GM12878 (cell line): ENCODE measurements at places on chromosomes 4 and X.
A peak's percentile ranks its signal among the peaks of the same experiment; 100 is the strongest.

GRCh38 chr4:141565379-141566089 lies 70.8 kb upstream of the IL15 start:
- DNase-seq = no peak

- no peak for DNase-seq
These were observed 5.0 kb downstream of the NAF1 start for GRCh38 chr4:163161536-163162205.

- peak; percentile 68 for DNase-seq
These were observed at the start of gene C4orf33 for GRCh38 chr4:129095811-129096454. Gene C4orf33 (plus strand): TSS chr4:129096152. CDS start chr4:129102611, 6,459 bp downstream.

DNA sequence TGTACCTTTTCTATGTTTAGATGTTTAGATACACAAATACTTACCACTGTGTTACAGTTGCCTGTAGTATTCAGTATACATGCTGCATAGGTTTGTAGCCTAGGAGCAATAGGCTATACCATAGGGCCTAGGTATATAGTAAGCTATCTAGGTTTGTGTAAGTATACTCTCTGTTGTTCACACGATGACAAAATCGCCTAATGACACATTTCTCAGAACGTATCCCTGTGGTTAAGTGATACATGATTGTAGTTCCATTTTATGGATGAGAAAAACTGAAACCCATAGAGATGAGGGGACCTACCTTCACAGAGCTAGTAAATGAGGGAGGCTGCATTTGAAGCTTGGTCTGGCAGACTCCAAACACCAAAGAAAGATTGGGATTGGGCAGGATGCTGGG lies 79.4 kb upstream of the EFNB1 start:
- no peak for DNase-seq

GRCh38 chrX:106897259-106897658 lies 5.9 kb downstream of the RIPPLY1 start:
- DNase-seq = no peak

DNA sequence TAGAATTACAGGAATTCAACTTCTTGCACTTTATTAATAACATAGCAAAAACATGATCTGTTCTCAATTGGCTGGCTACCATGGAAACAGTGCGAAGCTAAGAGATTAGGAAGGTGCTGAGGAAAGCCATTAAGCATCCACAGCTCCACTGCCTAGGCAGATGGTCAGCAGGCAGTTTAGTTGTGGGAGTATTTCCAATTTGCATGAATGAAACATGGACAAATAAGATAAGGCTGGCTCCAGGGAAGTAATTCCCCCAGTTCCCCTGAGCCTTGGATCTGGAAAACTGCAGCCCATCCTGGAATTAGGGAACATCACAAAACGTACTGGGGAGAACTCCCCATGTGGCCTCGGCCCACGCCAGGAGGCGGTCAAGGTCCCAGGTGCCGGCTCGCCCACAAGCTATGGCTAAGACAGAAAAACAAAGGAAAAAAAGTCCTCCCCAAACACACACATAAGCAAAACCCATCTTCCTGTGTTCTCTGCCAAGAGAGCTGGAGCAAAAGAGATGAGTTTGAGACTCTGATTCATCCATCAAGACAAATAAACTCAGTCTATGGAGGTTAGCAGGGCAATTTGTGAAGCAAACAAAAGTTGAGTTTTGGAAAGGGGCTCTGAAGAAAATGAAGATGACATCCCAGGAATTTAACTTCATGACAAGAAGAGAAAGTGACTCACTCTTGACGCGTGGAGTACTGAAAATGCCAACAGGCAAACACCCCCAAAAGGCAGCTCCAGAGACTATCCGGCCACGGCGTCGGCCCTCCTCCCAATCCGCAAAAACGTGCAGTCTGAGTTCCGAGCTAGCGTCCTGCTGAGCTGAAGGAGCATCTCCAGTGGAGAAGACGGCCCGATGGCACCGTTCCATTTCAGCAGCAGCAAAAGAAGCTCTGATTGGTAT lies 45.1 kb downstream of the IGFBP7 start:
- DNase-seq = no peak

- no peak for DNase-seq
These were observed 72.6 kb downstream of the GATB start for GRCh38 chr4:151688003-151688784.

GRCh38 chr4:127759893-127760292 lies 22.2 kb upstream of the HSPA4L start:
- no peak for DNase-seq

DNA sequence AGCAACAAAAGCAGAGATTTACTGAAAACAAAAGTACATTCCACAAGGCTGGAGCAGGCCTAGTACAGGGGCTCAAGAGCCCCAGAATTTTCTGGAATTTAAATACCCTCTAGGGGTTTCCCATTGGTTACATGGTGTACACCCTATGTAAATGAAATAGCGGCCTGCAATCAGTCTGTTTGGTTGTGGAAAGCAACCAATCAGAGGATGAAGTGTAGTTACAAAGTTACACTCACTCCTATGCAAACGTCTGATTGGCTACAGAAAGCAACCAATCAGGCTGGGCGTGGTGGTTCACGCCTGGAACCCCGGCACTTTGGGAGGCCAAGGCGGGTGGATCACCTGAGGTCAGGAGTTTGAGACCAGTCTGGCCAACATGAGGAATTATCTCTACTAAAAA lies 13.8 kb upstream of the TXLNG start:
- no peak for DNase-seq

GRCh38 chrX:34656467-34656841 lies 631 bp downstream of the TMEM47 start:
- no peak for DNase-seq
